Activated CD8-positive, alpha-beta memory T cell treated with anti-CD3 and anti-CD28 coated beads for 4 hours (primary cell): ENCODE measurements at places on chromosomes 3 and 15.

DNA sequence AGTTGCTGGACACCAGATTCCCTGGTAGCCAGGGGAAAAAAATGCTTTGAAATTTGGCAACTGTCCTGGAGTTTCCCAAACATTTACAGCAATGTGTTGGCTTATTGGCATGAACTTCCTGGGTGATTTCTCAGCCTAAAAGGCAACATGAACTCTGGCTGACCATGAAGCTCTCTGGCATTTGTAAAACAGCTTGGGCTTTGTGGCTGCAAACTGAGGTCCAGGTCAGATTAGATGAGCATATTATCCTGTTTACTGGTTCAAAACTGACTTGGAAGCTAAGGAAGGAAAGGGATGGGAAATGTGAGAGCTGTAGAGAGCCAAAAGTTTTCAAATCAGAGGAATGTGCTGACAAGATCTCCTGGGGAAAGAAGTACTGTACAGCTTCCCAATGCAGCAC lies 139.0 kb downstream of the P3H2 start:
- no peak for DNase-seq

DNA sequence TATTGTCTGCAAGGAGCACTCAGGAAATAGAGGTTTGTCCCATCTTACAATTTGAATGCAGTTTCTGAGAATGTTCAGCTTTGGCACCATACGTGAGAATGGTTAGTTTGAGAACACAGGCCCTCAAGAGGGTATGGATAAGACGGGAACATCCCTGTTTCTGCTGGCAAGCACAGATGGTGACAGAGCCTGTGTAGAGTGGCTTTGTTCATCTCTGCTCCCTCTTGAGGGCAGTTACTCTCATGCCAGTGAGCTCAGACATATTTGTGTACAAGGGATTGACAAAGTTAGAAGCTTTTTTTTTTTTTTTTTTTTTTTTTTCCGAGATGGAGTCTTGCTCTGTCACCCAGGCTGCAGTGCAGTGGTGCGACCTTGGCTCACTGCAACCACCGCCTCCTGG lies 71.5 kb upstream of the FILIP1L start:
- no peak for DNase-seq

- no peak for DNase-seq
These were observed 534.1 kb downstream of the TUSC7 start for GRCh38 chr3:117243657-117244056.

DNA sequence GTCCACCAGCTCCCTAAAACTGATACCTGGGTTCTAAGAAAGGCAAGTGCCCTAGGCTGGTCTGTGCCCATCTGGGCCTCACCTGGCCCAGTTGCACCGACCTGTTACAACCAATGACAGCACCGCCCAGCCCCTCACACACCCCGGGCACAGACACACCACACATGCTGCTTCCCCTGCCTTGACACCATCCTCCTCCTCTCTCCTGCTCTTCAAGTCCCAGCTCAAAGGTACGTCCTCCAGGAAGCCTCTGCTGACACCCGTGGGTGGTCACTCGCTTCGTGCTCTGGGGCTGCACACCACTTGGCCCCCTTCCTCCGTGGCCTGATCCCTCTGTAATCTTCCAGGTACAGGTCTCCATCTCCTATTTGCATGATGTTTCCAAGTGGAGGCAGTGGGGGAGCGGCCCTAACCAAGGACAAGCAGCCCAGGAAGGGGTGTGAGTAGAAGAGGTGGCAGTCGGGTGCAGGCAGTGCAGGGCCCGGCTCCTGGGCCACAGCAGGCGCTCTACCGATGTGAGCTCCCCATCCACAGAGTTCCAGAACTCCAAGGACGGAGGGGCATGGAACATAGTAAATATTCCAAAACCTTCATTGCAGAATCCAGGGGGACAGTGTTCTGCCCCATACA lies 144.6 kb downstream of the NUP210 start:
- DNase-seq = no peak

DNA sequence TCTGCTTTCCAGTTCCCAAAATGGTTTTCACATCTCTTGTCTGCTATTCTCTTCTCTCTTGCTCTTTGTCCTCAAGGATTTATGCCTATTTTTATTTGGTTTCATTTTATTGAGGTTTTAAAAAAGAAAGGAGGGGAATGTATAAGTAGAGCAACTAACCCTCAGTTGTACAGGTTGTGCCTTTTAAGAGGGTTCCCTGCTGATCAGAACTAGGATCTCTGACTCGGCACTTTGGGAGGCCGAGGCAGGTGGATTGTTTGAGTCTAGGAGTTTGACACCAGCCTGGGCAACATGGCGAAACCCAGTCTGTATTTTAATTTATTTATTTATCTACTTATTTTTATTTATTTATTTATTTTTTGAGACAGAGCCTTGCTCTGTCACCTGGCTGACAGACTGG lies 123.6 kb downstream of the ZNF609 start:
- no peak for DNase-seq

- DNase-seq = no peak
These were observed 81.6 kb downstream of the PLXNA1 start for GRCh38 chr3:127064391-127065137.

GRCh38 chr15:62109437-62109836 lies 42.7 kb downstream of the C2CD4A start:
- DNase-seq = no peak

GRCh38 chr3:16179771-16180736 lies 5.6 kb downstream of the GALNT15 start:
- DNase-seq = no peak

GRCh38 chr3:123719862-123720453 lies 135.1 kb upstream of the HACD2 start:
- no peak for DNase-seq

DNA sequence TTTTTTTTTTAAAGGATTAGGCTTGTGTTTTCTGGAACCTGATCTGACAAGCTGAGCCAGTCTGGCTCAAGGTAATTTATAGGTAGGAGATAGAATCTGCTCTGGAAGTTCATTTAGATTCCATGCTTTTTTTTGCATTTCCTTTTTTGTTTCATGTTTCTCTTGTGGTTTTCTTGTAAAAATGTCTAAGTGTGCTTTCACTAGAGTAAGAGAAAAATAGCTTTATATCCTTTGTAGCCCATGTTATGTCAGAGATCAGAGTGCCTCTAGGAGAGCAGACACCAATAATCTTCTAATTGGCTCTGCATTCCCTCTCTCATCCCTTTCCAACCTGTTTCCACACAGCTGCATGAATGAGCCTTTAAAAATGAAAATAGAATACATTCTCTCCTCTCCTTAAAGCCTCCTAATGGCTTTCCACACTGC lies 389.8 kb upstream of the KCNMB2 start:
- no peak for DNase-seq
